T follicular helper cell (primary cell): ENCODE measurements at places on chromosomes 12 and 14.

DNA sequence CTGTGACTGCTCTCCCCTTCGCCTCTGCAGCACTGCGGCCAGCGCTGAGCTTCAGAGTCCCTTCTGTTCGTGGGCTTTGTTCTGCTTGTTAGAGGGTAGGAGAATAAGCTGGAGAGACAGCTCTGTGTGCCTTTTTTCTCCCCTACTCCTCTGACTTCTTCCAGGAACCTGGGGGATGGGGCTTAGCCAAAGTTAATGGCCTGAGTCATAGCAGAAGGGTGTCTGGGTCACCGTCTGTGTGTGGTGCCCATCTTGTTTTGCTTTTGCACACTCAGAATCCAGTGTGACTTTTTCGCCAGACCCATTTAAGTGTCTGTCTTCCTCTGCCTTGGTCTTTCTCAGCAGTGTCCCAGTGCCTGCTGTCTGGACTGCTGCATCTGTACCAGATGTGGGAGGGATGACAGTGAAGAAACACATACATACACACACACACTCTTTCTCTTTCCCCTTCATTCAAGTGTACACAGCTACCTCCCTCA lies 3.0 kb downstream of the KIF5A start:
- no peak for DNase-seq

DNA sequence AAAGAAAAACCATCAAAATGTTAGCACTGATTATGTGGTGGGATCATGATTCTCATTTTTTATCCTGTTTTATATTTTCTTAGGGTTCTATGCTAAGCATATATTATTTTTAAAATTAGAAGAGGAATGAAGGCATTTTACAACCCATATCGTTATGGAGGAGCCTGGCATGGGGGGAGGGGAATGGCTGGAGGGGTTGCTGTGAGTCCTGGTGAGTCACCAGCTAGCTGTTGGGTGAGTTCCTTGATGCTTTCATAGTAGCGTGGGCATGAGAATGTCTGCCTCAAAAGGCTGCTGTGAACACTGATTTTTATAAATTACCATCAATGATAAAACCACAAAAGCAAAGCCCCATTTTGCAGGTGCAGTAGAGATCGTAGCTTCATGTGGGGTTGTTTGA lies 46.9 kb downstream of the C14orf132 start:
- no peak for DNase-seq

DNA sequence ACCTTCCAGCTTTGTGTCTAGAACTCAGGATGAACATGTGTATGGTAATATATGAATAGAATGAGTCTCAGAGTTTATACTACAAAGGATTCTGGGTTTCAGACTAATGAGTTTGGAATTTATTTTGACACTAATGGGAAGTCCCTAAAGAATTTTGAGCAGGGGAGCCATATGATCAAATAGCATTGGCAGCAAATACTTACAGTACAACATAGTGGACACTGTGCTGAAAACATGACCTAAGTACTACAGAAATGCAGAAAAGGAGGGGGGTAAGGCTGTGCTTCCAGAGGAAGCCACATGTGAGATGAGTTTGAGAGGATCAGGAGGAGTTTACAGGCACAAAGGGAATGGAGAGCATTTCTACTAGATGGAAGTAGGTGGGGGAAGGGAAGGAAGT lies 225.8 kb downstream of the C12orf42 start:
- DNase-seq = no peak

DNA sequence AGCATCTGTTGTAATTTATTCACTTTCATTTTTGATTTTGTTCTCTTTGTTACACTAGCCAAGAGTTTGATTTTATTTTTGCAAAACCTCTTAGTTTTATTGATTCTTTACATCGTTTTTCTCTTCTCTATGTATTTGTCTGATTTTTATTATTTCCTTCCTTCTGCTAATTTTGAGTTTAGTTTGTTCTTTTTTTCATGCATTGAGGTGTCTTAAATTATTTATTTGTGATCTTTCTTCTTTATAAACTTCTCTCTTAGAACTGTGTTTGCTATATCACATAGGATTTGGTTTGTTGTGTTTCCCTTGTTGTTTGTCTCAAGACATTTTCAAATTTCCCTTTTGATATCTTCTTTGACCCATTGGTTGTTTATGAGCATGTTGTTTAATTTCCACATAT lies 51.7 kb upstream of the NFKBIA start:
- no peak for DNase-seq

DNA sequence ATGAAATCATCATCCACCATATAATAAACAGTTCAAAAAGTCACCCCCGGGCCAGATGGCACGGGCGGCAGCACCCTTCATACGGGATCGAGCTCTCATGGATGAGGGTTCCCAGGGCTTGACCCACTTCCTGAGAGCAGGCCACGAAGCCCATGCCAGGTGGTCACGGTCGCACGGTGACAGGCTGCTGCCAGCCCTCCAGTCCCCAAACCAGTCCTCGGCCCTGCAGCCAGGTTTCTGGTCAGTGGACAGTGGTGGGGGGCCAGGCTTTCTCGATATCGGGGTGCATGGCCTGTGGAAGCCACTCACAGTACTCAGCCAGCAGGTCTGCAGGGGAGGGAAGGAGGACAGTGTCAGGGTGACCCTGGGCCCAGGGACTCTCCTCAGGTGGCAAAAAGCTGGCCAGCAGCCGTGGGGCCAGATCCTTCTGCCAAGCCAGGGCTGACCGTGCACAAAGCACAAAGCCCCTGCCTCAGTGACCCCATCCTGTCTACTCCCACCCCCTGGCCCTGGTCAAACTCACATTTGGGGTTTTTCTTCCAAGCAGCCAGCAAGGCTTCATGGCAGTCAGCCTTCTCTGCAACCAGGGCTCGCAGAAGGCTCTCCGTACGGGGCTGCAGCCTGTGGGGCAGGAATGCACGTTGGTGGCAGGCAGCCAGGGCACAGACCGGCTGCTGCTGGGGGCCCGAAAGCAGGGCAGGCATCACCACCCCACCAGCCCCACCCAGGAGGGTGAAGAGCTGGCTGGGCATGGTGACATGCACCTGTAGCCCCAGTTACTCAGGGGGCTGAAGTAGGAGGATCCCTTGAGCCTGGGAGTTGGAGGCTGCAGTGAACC lies 33.3 kb upstream of the UBC start:
- no peak for DNase-seq

DNA sequence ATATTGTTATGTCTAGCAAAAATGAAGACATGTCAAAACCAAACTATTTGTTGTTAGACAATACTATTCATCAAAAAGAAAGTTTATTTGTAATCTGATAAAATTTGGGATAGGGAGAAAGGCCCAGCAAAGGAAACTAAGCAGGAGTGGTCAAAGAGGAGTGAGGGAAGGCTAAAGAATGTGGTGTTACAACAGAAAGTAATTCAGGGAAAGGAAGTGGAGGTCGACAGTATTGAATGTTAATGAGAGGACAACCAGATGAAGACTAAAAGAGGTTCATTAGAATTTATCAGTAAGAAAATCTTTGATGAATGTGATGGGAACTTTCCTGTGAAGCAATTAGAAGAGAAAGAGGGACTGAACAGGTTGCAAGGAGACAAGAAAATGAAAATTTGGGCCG lies 33.9 kb downstream of the PLCZ1 start:
- no peak for DNase-seq

- DNase-seq = no peak
Measured at GRCh38 chr12:46915082-46915481, 89.3 kb upstream of the SLC38A4 start.

DNA sequence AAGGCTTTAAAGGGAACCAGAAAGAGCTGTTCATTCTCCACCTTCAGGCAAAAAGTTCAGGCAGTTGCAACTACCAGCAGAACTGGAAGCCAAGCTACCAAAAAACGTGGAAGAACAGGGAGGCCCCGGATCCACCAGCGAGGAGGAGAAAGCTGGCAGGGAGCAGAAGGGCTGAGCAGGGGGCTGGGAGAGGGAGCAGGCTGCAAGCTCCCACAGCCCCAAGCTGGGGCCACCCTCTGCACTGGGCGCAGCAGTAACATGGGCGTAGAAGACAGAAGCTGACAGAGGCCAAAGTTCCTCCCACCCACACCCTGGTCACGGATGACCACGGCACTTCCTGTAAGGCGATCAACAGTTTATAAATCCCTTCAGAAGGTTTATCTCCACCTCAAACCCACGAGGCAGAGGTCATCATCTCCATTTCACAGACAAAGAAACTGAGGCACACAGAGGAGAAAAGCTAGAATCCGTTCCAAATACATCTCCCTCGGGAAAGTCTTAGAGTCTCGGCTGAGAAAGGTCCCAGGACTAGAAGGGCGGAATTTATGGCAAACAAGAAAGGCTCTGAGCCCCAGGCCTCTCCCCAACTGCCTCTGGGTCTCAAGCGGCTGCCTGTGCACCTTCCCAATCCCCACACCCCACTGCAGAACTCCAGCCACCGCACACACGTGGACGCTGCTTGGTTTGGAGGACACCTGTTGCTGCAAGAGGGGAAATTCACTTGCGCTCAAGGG lies 1.8 kb downstream of the CCDC85C start:
- no peak for DNase-seq

- no peak for DNase-seq
Measured at GRCh38 chr12:74963867-74964331, 245.7 kb downstream of the KCNC2 start.

DNA sequence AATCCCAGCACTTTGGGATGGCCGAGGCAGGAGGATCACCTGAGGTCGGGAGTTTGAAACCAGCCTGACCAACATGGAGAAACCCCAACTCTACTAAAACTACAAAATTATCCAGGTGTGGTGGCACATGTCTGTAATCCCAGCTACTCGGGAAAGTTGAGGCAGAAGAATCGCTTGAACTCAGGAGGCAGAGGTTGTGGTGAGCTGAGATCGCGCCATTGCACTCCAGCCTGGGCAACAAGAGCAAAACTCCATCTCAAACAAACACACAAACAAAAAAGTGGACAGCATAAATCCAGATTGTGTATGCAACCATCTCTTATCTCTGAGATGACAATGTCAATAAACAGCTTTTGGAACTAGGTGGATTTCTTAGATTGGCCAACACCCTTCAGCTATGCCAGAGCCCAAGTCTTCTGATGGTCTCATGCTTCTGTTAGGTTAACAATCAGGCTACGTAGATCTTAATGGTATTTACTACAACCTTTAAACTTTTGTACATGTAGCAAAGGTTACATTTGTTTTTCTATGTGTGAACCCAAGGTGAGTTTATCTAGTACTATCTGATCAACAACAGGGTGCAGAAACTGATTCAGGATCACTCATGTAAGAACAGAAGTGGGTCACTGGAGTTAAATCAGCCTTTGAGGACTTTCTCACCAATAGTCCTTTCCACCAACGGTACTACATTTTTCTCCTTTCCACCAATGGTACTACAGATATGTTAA lies 73.7 kb downstream of the DUSP16 start:
- DNase-seq = no peak

GRCh38 chr14:45377166-45377565 lies 124.2 kb upstream of the MIS18BP1 start:
- DNase-seq = no peak

GRCh38 chr14:83017296-83017695 lies 1483.6 kb upstream of the SEL1L start:
- DNase-seq = no peak

GRCh38 chr14:60805841-60806430 lies 71.4 kb downstream of the MNAT1 start:
- DNase-seq = no peak

DNA sequence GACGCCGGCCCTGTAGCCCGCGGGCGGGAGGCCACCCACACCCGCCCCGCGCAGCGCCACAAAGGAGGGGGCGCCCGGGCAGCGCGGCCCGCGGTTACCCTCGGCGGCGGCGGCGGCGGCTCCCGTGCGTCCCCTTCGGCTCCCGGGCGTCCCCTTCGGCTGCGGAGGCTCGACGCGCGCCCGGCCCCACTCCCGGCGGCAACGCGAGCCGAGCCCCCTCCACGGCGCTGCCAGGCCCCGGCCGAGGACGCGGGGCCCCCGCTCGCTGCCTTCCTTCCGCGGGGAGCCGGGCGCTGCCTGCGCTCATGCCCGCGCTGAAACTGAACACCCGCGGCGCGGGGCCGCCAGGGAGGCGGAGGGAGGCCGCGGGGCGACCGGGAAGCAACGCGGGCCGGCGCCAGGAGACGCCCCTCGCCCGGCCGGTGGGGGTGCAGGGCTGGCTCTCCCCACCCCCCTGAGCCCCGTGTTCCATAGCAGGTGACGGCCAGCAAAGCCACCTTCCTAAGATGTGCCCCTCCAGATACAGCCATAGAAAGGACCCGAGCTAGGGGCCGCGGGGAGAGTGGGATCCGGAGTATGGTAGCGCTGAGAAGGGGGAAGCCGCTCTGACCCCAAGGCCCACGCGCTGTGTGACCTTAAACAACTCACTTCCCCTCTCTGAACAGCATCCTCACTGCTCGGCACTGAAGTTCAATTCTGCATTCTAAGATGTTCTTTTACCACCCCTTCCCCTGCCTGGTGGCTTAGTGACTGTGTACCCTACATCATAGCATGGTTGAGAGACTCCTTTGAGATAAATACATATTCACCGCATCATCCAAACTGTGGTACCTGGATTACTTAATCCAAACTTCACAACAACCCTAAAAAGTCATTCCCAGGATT lies 42.8 kb downstream of the KDM2B start:
- DNase-seq = peak; percentile 15

DNA sequence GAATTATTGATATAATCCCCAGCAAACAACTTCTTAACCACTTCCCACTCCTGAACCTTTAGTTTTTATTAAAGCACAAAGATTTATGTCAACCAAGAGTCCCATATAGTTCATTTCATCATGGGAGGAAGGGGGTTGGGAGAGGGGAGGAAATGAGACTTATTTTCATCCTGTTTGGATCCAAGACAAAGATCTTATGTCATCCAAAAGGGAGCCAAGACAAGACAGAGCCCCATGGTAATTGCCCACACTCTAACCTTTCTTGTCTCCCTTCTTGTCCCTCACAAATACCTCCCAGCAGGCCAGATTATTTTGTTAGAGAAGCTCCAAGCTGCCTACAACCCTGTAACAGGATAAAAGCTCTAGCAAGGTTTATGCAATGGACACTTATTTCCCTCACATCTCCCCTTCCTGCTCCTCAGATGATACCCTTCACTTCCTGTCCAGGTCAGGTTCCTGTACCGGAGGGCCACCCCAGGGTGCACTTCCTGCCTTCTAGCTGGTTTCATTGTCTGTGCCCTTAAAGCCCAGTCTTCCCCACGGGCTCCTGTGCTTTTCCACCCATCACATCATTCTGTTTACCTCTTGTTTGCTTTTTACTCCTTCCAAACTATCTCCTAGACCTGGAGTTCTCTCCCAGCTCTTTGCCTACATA lies 123.7 kb upstream of the MDM1 start:
- DNase-seq = no peak

- no peak for DNase-seq
Measured at GRCh38 chr12:64082866-64083268, 139.2 kb downstream of the KICS2 start.

GRCh38 chr14:37597914-37598746 lies 2.7 kb downstream of the TTC6 start:
- DNase-seq = no peak
